ENCODE measurements at places on chromosomes 11 and 22.

DNA sequence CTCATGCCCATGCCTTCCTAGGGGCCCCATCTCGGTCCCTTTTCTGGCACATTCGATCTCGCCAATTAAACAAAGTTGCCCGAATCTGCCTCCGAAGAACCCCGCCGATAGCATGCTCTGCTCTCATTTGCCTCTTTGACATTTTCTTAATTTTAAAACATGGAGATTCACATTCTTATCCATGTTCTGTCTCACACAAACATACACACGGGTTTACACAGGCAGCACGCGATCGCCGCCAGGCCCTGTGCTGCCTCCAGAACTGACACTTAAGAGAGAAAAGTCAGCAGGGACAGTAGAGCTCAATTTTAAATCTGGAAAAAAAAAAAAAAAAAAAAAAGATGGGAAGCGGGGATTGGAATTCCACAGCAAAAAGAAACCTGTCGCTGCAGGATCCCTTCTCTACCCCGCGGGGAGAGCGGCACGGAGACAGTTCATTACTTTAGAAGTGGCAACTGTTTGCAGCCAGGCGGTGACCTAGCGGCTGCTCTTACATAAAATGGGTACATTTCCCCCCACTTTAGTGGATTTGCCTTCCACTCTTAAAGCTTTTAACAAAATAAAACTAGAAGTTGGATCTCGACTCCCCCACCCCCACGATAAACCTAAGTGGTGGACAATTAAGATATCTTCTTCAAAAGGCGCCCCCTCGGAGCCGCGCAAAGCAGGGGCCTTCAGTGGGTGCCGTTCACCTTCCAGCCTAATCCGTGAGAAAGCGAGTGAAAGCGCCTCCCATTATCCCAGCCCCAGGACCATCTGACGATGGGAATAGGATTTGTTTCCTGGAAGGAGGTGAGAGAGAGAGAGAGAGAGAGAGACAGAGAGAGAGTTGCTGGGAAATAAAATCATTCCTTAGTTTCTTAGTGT lies 13.7 kb downstream of the PAX6 start:
- DNase-seq: no peak

GRCh38 chr11:10473371-10473770 lies 18.3 kb downstream of the AMPD3 start:
- no peak for DNase-seq

- DNase-seq: no peak
Observed at GRCh38 chr22:49951000-49951677, 9.4 kb upstream of the PIM3 start.

- no peak for DNase-seq
Observed at GRCh38 chr11:66228521-66228920, 39.9 kb upstream of the RAB1B start.

DNA sequence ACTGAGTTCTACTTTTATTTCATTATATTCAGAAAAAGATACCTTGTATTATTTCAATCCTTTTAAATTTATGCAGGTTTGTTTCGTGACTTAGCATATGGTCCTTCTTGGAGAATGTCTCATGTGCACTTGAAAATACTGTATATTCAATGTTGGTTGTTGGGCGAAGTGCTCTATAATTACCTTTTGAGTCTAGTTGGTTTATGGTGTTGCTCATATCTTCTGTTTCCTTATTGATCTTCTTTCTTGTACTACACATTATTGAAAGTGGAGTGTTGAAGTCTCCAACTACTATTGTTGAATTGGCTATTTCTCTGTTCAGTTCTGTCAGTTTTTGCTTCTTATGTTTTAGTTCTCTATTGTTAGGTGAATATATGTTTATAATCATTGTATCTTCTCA lies 90.4 kb downstream of the KCNQ1OT1 start:
- no peak for DNase-seq

DNA sequence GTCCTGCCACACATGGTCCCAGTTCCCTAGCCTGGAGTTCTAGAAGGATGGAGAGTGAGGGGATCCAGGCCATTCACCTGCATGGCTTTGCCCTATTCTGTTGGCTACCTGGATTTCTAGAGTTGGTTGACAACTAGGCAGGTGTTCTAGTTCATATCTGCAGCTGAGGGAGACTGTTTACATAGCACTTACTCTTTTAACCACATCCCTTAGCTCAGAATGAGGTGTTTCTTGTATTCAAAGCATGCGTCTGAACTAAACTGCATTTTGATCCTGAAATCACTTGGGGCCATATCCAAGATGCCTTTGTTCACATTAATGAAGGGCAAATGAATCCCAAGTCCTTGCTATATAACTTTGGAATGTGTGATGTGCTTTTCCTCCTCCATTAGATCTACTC lies 60.9 kb downstream of the SYT13 start:
- DNase-seq: no peak

GRCh38 chr11:67366961-67367760 lies 6.2 kb downstream of the CLCF1 start:
- no peak for DNase-seq

- no peak for DNase-seq
Observed at GRCh38 chr11:116736763-116737162, 36.0 kb downstream of the BUD13 start.

- DNase-seq: no peak
Observed at GRCh38 chr11:56816259-56816658, 67.8 kb upstream of the OR9G4 start.

- DNase-seq: no peak
Observed at GRCh38 chr11:75504501-75504900, 21.2 kb downstream of the GDPD5 start.

DNA sequence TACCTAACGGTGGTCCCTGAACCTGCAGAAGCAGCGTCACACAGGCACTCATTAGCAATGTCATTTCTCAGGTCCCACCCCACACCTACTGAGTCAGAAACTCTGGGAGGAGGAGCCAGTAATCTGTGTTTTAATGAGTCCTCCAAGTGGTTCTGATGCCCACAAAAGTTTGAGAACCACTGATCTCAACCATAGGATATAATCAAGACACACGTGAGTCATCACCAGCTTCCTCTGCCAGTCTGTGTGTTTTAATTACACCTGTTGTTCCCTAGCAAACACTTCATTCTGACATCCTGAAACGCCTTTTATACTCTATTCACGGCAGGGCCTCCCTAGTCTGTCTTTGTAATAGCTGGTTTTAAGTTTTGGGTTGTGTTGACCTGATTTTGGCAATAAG lies 5.8 kb downstream of the TECTA start:
- no peak for DNase-seq

Measured in stimulated activated CD8-positive, alpha-beta memory T cell treated with anti-CD3 and anti-CD28 coated beads, Interleukin-15, amount 100 ng/mL, for 4 hours (primary cell).